ENCODE measurements at places on chromosomes 11 and 22.

- H3K4me1 ChIP-seq, result peaks cover 14% of the 10 kb centered on the region
- no peaks in the 10 kb centered on the region for H3K27me3 ChIP-seq
- no peak overlapping the region for H3K4me3 ChIP-seq
- no peak for DNase-seq
- H3K36me3 ChIP-seq, result peaks cover 4% of the 10 kb centered on the region
Measured at GRCh38 chr11:67648140-67648795, 2.3 kb downstream of the ACY3 start.

DNA sequence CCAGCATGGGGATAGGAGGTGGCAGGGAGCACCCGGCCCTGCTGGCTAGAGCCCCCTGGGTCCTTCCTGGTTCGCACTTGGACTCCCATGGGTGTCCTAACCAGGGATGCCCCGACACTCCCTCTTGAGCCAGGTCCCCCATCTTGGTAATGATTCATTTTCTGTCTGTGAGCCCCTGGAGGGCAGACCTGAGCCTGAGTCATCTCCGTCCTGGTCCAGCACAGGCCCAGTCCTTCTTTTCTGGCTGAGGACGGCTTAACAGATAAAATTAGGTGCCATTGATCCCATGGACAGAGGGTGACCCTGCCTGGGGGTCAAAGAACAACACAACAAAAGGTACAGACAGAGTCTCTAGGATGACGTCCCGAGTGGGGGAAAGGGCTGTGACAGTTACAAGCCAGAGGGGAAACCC is 3.5 kb downstream of the RHOD start:
- H3K27me3 ChIP-seq, result peaks cover 21% of the 10 kb centered on the region
- H3K4me3 ChIP-seq, result no peak overlapping the region
- no peak for DNase-seq
- H3K27ac ChIP-seq, result no peak overlapping the region
- peaks cover 5% of the 10 kb centered on the region for H3K4me1 ChIP-seq

DNA sequence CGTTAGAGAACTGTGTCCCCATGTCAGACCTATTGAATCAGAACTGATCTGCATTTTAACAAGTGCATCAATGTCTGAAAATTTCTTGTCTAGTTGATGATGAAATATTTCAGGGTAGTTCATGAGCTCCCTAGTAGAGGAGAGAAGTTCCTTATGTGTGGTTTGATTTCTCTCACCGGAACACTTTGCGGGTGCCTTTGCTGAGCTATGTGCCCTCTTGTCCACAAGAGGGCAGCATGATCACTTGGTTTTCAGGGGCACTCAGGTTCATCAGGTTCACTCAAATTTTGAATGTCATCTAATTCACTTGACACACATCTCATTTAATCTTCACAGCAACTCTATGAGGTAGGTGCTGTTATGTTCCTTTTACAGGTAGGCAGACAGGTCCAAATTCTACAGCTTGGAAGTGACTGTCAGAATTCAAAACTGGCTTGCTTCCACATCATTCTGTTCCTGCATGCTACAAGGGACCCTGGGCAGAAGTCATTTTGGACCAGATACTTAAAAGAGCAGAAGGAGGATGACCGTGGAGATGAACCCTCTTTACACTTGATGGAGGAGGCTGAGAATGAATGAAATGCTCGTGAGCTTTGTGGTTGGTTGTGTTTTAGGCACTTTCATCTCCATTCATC is 55.6 kb downstream of the P4HA3 start:
- peaks cover 3% of the 10 kb centered on the region for H3K36me3 ChIP-seq
- no peak overlapping the region for H3K4me3 ChIP-seq
- no peaks in the 10 kb centered on the region for H3K27me3 ChIP-seq

GRCh38 chr11:126857860-126858808 is 142.4 kb downstream of the KIRREL3 start:
- H3K27me3 ChIP-seq, result no peaks in the 10 kb centered on the region
- H3K4me1 ChIP-seq, result no peaks in the 10 kb centered on the region
- H3K4me3 ChIP-seq, result no peak overlapping the region
- H3K36me3 ChIP-seq, result no peaks in the 10 kb centered on the region
- no peak overlapping the region for H3K27ac ChIP-seq
- no peak for DNase-seq

DNA sequence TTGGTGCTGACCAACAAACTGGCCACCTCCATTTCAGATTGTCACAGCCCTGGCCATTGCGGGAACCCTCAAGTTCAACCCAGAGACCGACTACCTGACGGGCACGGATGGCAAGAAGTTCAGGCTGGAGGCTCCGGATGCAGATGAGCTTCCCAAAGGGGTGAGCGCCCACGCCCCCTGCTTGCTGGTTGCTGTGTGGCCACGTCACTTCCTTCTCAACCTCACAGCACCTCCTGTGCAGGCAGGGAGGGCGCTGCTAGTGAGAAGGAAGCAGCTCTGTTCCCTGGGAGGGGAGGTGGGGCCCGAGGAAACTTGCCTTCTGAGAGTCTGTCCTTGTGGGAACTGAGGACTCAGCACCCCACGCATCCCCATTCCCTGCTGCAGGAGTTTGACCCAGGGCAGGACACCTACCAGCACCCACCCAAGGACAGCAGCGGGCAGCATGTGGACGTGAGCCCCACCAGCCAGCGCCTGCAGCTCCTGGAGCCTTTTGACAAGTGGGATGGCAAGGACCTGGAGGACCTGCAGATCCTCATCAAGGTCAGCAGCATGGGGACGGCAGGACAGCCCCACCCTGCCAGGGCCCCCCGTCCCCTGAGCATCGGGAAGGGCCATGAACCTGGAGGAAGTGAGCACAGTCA is 19.3 kb downstream of the POLR3H start:
- peaks cover 5% of the 10 kb centered on the region for H3K27me3 ChIP-seq
- H3K4me3 ChIP-seq, result no peak overlapping the region
- H3K4me1 ChIP-seq, result peaks cover 4% of the 10 kb centered on the region
- peaks cover 9% of the 10 kb centered on the region for H3K36me3 ChIP-seq

DNA sequence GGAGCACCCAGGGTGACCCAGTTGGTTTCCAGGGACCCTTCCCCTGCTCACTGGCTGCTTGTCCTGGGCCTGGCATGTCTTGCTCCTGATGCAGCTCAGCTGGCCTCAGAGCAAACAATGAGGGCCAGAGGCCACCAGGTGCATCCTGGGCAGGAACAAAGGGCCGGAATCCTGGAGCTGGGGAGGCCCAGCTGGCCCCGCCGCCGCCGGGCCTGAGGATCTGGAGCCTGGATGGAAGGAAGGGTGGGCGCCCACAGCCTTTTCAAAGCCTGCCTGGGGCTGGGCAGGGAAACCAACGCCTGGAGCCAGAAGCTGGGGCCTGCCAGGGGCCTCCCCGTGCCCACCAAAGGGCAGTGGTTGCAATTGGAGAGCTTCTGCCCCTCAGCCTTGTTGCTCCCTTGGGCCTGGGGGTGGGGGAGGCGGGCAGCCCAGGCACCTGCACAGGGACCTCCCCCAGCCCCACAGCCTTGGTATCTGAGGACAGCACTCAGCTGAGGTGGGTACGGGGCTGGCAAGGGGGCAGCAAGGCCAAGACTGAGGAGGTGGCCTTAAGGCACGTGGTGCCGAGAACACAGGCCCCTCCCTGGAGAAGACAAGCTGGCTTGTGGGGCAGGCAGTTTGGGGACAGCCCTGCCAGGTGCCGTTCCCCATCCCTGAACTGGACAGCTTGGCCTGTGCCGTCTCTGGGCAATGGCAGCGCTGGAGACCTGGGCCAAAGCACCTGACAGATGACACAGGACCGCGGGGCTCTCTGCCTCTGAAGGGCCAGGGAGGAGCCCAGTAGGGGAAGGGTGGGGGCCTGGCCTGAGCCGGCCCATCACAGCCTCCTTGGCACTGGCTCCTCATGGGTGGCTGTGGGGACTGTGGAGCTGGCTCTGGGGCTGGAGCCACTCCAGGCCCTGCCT is 7.1 kb upstream of the ADORA2A start:
- H3K4me3 ChIP-seq, result peak overlapping the region; percentile 76
- H3K36me3 ChIP-seq, result no peaks in the 10 kb centered on the region
- peaks cover 27% of the 10 kb centered on the region for H3K27me3 ChIP-seq
- H3K4me1 ChIP-seq, result peaks cover 5% of the 10 kb centered on the region
- peak overlapping the region; percentile 57 for H3K27ac ChIP-seq

- no peak overlapping the region for H3K4me3 ChIP-seq
- H3K27ac ChIP-seq, result no peak overlapping the region
- no peak for DNase-seq
- peaks cover 7% of the 10 kb centered on the region for H3K36me3 ChIP-seq
Measured at GRCh38 chr22:47332246-47332980, 570.0 kb downstream of the TBC1D22A start.

GRCh38 chr11:2507212-2507901 is 62.5 kb downstream of the KCNQ1 start:
- no peaks in the 10 kb centered on the region for H3K4me1 ChIP-seq
- DNase-seq, result no peak
- H3K27ac ChIP-seq, result no peak overlapping the region
- H3K36me3 ChIP-seq, result no peaks in the 10 kb centered on the region
- H3K27me3 ChIP-seq, result peaks cover 49% of the 10 kb centered on the region

DNA sequence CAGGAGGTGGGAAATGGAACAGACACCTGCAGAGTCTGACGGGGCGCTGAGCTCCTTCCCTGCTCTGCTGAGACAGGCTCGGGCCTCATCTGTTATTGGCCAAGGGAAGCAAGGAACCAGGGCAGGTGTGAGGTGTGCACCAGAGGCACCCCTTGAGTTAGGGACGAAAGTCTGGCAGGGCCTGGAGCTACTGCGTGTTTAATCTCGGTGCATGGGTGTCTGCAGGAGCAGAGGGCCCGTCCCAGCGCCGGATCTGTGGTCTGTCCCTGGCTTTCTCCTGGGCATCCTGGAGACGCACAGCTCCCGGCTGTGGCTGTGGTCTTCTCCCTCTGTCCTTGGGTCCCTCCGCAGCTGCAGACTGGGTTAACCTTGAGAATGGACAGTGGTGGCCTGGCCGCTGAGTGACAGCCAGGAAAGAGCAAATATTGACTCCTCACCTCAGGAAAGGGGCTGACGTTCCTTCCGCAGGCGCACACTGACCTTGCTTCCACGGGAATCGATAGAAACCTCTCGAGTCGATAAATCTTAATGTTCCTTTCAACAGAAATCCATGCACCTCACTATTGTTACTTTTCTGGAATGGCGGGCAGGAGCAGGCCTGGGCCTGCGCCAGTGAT is 975.6 kb downstream of the BRD1 start:
- no peaks in the 10 kb centered on the region for H3K4me1 ChIP-seq
- no peak for DNase-seq
- H3K4me3 ChIP-seq, result no peak overlapping the region
- peaks cover 3% of the 10 kb centered on the region for H3K27me3 ChIP-seq
- H3K27ac ChIP-seq, result no peak overlapping the region
- H3K36me3 ChIP-seq, result no peaks in the 10 kb centered on the region

DNA sequence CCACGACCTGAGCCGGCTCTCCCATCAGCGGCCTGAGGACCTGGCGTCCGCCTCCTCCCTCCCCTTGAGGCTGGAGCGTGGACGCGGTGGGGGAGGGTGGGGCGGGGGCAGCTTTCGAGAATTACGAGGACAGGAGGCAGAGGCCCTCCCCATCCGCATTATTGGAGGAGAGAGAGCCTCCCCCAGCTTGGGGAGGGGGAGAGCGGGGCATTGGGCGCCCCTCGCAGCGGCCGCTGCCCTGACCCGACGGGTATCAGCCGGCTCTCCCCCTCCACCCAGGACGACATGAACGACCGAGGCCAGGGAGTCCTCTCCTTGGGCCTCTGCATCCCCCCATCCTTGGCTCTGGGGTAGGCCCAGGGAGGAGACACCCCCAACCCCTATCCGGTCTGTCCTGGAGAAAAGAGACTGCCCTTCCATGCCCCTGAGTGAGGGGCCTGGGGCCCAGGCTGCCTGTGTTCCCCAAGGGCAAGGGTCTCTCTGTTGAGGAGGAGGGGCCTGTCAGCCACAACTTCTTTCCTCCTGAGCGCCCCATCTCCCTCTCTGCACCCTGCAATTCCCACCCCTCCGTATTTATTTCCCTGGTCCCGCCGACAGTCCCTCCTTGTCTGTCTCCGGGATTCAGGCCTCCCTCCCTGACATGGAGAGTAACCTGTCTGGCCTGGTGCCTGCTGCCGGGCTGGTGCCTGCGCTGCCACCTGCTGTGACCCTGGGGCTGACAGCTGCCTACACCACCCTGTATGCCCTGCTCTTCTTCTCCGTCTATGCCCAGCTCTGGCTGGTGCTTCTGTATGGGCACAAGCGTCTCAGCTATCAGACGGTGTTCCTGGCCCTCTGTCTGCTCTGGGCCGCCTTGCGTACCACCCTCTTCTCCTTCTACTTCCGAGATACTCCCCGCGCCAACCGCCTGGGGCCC is 495 bp downstream of the GPR137 start:
- H3K4me3 ChIP-seq, result peak overlapping the region; percentile 89
- H3K27me3 ChIP-seq, result peaks cover 30% of the 10 kb centered on the region
- no peaks in the 10 kb centered on the region for H3K36me3 ChIP-seq
- peaks cover 19% of the 10 kb centered on the region for H3K4me1 ChIP-seq
- no peak overlapping the region for H3K27ac ChIP-seq
- no peak for DNase-seq

DNA sequence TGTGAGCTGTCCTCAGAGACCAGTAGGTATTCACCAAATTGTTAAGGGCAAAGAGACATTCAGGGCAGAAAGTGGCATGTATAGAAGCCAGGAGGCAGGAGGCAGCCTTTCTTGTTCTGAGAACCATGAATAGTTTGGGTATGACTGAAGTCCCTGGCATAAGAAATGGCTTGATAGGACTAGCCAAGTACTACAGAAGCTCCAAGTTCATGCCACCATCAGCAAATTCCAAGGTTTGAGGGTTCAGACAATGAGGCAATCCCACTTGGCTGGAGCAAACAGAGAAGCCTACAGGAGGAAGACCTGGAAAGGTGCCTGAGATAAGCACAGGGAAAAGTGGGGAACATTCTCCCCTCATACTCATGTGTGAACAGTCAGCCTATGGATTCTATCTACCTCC is 25.8 kb downstream of the XRRA1 start:
- no peak overlapping the region for H3K27ac ChIP-seq
- peaks cover 12% of the 10 kb centered on the region for H3K36me3 ChIP-seq
- H3K4me1 ChIP-seq, result no peaks in the 10 kb centered on the region
- H3K27me3 ChIP-seq, result no peaks in the 10 kb centered on the region
- no peak for DNase-seq

GRCh38 chr11:69001243-69002081 is 11.6 kb downstream of the MRGPRF start:
- DNase-seq, result no peak
- H3K36me3 ChIP-seq, result no peaks in the 10 kb centered on the region
- H3K27ac ChIP-seq, result no peak overlapping the region
- H3K4me3 ChIP-seq, result no peak overlapping the region
- no peaks in the 10 kb centered on the region for H3K27me3 ChIP-seq

DNA sequence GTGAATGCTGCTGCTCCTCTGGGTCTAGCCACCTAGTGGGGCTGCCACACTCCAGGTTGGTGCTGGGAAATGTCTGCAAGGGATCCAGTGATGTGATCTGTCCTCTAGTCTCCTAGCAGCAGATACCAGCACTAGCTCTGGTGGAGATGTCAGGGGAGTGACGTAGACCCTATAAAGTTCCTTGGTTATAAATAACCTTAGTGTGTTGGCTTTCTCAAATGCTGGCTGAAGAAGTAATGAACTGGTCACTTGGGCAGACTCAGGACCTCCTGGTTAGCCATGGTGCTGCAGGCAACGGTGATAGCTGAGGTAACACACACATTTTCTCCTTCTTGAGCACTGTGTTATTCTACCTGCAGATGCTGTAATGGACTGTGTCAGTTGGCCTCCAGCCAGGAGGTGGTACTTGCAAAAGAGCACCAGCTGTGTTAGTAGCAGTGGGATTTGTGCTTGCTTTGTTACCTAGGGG is 35.5 kb downstream of the BBOX1 start:
- H3K4me1 ChIP-seq, result no peaks in the 10 kb centered on the region
- H3K27me3 ChIP-seq, result no peaks in the 10 kb centered on the region
- DNase-seq, result no peak
- no peak overlapping the region for H3K4me3 ChIP-seq
- peaks cover 8% of the 10 kb centered on the region for H3K36me3 ChIP-seq
- H3K27ac ChIP-seq, result peak overlapping the region; percentile 72

- peaks cover 34% of the 10 kb centered on the region for H3K4me1 ChIP-seq
- H3K36me3 ChIP-seq, result no peaks in the 10 kb centered on the region
- H3K27ac ChIP-seq, result no peak overlapping the region
- no peaks in the 10 kb centered on the region for H3K27me3 ChIP-seq
- no peak for DNase-seq
Measured at GRCh38 chr11:11847082-11847481, 5.3 kb downstream of the USP47 start.

All from neural crest cell (in vitro differentiated cells).